ENCODE measurements at places on chromosomes 4 and X.

- no peak for DNase-seq
Measured at GRCh38 chr4:41423117-41423516, 114.8 kb upstream of the LIMCH1 start.

DNA sequence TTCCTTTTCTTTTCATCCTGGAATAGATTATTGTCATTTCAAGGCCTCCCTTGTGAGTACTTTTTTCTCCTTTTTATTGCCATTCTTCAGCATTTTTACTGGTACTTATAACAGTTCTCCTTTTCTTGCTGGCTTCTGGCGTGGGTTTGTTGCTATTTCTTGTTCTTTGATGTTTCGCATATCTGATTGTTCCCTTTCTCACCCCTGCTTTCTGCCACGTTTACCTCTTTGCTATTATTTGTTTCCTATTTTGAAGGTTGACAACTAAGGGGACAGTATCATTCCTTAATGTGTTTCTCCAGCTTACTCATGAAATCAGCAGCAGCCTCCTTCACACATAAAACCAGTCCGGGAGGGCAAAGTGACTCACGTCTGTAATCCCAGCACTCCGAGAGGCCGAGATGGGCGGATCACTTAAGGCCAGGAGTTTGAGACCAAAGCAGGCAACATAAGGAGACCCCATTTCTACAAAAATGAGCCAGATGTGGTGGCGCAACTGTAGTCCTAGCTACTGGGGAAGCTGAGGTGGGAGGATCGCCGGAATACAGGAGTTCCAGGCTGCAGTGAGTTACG, 72.6 kb downstream of the DMD start:
- no peak for DNase-seq

GRCh38 chr4:56468097-56468422, 643 bp downstream of the SRP72 start:
- DNase-seq = peak; percentile 14

DNA sequence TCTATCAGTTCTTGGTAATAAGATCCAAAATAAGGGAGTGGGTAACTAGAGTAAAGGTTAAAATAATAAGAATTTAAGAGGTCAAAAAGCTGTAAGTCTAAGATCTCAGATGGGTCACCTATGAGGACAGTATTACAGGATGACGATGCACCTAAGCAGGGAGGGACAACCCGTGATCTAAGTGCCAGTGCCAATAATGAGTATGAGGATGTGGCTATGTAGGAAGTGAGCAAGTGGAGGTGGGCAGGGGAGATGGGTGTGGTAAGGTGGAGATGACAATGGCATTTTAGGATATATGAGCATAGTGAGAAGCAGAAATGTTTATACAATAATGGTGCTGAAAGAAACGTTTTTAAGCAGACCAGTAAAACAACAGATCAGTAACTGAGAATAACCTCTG, 19.3 kb downstream of the CCDC158 start:
- no peak for DNase-seq

DNA sequence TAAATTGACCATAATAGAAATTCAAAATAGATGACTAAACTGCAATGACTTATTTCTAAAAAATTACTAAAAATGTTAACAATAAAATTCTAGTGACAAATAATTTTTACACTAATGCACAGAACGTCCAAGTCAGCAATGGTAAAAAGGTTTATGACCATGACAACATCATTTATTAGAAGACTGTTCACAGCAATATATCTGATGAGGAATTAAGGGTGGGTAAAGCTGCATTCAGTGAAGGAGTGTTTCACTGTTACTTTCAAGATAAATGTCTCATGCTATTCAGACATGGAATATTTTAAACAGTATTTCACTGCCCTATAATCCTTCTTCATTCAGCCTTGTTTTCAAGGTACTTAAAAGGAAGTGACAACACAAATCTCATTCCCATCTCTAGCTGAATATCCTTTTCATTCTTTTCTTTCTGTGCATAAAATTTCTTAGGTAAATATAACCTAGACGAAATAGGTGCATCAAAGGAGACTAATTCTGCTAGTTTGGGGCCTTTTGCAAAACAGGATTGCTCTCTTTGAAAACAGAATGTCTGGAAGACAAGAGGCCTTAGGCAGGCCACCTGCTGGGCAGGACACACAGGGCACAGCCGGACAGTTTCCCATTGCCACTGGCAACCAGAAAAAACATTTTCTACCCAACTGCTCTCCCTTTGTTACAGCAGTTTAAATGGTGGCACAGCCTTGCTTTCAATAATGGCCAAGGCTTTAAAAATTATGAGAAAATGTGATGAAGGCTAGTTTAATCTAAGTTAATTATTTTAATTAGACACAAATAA, 600.3 kb downstream of the SPRY1 start:
- DNase-seq = no peak

DNA sequence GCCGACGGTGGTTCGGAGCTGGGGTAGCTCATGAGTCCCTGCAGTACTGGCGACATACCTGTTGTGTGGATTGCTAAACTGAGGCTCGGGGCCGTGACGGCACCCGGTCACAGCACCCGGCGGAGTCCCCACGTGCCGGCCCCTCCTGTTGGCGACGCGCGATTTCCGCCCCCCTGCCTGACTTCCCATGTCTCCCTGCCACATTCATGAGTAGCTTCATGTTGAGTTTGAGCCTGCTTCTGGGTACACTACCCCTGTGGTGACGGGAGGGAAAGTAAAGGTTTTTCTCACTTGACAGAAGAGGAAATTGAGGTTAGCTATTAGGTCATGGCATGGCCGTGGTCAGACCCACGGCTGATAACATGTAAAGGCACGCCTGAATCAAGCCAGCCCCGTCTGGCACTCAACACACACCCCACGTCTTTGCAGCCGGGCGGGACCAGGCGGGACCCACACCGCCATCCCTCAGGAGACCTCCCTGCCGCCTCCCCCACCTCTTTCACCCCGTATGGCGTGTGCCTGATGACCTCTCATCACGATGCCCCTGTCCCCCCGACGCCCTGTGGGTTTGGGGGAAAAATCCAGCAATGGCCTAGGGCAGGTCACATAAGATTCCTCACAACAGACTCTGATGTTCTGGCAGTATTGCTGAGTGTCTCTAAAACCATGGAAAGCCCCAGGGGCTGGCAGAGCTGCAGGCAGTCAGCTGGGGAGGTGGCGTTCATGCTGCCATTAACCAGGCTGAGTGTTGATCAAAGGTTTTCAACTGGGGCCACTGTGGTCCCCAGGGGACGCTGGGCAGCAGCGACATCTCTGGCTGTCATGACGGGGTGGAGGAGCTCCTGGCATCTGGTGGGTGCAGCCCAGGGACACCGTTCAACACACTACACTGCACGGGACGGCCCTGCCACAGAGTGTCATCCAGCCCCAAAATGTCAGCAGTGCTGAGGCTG, 29.2 kb downstream of the P2RY8 start:
- DNase-seq = peak; percentile 60

GRCh38 chr4:3518511-3518880, 13.7 kb downstream of the LRPAP1 start:
- DNase-seq = no peak

DNA sequence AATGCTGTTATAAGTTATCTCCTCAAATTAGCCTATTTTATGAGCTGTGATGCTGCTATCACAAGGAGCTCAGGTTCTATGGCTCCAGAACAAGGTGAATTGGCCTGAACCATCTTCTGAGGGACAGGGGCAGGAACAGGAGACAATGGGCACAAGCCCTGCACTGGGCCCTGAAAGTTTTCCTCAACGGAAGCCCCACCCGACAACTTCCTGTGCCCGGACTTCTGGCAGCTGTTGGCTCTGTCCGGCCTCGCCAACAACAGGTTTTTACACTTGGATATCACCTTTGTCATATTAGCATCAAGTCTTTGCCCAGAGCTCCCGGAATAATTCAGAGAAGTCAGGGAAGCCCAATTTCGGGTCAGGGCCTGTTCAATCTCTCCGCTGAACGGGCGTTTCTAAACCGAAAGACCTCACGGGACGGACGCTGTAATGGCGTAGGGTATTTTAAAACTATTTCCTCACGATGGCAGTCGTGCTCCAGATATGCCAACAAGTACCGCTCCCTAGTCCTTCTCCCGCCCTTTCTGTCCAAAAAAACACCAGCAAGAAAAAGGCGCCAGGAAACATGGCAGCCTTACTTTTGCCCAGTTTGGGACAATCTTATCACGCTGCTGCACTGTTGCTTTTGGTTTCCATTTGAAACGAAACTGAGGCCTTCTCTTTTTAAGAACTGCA, 201.0 kb upstream of the STK26 start:
- DNase-seq = no peak

DNA sequence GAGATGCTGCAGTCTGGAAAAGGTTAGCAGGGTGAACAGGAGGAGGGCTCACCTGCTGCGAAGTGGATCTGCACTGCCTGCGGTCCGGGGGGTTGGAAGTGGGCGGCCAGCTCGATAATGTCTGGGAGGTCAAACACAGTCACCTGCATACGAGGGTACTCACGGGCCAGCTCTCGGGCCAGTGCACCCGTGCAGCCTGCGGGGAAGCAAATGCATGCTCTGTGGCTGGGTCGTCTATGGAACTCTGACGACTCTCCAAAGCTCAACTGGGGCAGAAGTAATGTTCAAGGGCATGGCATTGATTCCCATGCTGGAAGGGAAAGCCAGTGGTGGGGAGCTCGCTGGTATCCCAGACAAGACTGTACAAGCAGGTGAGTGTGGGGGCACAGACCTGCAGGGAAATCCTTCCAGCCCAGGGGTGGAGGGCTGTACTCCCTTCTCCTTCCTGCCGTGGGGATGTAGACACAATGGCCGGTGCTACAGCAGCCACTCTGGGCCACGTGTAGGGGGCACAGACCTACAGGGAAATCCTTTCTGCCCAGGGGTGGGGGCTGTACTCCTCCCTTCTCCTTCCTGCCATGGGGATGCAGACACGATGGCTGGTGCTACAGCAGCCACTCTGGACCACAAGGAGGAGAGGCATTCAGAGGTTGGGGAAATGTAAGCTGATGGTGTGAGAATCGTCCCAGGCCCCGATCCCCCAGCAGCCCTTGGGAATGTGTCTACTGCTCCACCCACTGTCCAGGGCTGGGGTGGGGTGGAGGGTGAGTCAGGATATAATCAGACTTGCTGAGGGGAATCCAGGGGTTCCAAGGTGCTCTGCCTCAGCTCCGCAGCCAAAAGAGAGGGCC, 26.2 kb upstream of the SLC25A6 start:
- no peak for DNase-seq
